ENCODE measurements at places on chromosomes 6 and 20.
A peak's percentile ranks its signal among the peaks of the same experiment; 100 is the strongest.

GRCh38 chr20:7571521-7572055 is 368.7 kb downstream of the HAO1 start:
- DNase-seq: no peak

- DNase-seq: no peak
These were observed 800 bp upstream of the GRIK2 start for GRCh38 chr6:101392586-101393230.

GRCh38 chr6:167993169-167993568 is 4.3 kb upstream of the KIF25 start:
- no peak for DNase-seq

DNA sequence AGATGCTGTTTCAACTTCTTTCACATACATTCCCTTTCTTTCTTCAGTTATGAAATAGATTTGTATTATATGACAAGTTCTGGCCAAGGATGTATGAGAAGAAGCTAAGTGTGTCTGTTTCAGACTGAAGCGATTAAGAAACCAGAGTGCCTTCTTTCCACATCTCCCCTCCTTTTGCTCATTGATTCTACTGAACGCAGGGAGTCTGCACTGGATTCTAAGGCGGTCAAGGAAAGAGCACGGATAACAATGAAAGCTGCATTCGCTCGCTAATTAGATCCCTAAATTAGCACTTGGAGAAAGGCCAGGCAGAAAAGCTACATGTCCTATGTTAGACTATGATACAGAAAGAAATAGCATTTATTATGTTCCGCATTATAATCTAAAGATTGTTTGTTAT is 267.7 kb downstream of the HAO1 start:
- no peak for DNase-seq

GRCh38 chr6:20182069-20182468 is 30.2 kb downstream of the MBOAT1 start:
- no peak for DNase-seq

- peak; percentile 61 for DNase-seq
These were observed 54.7 kb downstream of the OR2B6 start for GRCh38 chr6:28011722-28012121.

DNA sequence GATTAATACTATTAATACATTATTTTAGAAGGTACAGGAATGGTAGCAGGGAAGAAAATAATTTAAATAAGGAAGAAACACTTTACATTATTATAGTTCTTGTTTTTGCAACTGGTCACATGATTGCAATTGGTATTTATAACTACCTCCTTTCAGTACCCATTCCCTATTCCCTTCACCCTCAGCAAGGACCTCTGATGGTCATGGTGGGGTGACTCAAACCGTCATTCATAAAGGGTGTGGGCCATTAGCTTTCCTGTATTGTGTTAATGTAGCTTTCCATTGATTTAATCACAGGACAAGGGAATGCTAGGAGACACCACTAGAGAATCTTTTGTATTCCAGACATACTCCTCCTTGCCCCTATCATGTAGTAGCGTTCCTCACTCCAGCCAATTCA is 47.2 kb upstream of the TMEM244 start:
- DNase-seq: peak; percentile 12

DNA sequence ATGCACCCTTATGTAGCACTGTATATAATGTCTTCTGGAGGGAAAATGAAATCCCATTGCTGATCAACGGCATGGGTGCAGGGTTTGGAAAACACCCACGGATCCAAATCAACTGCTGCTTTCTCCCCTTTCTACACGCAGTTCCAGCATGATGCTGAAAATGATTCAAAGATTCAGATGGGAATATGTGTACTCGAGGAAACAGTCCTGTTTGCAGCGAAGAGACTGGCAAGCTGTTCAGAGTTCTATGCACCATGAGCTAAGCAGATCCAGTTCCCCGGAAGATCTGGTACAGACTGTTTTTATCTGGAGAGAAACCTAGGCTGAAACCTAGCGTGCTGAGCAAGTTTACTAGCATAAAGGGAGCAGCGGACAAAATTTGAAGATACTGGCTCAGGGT is 47.9 kb upstream of the CDH4 start:
- no peak for DNase-seq

DNA sequence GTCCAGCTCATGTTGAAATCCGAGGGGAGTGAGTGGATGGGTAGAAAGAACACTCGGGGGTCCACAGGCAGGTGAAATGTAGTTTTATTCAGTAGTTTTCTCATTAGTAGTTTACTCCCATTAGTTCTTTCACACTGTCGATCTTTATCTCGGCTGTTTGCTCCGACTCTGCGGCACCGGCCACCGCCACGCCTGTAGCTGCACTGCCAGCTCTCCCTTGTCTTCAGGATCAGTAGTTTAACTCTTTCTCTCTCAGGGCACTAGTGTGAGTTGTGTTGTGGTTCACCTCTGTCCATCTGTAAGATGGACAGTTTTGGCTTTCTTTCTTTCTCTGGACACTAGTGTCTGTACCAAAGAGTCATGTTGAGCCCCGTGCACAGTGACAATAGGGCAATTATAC is 195.7 kb downstream of the LMBRD1 start:
- DNase-seq: no peak

GRCh38 chr20:44393608-44394451 is 38.3 kb downstream of the HNF4A start:
- DNase-seq: no peak

- DNase-seq: peak; percentile 40
These were observed 35.3 kb downstream of the ZMYND8 start for GRCh38 chr20:47320990-47321805.

- DNase-seq: peak; percentile 29
These were observed 105.6 kb downstream of the PREX1 start for GRCh38 chr20:48722002-48722731.

GRCh38 chr20:35293303-35294292 is 1.4 kb upstream of the FAM83C start:
- no peak for DNase-seq

- DNase-seq: no peak
These were observed 118.7 kb downstream of the CEBPB start for GRCh38 chr20:50309280-50309763.
